ENCODE measurements at places on chromosomes 13 and 19.

DNA sequence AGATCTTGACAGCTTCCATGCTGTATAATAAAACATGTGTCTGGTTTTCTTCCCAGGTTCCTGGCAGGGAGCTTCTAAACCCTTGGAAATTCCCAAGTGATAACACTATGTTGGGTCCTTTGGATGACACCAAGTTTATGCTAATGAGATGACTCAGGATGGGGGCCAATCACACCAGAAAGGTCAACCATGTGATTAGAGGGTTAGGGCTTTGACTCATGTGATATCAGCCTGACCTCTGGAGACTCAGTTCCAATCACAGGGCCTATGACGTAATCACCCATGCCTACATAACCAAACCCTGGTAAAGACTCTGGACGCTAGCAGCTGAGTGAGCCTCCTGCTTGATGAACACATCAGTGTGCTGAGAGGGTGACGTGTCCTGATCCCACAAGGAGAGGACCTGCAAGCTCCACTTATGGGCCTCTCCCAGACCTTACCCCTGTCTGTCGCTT lies 203.6 kb downstream of the DCLK1 start:
- peak; percentile 43 for DNase-seq
- H3K27ac ChIP-seq, result peak overlapping the region; percentile 70
- no peak overlapping the region for H3K4me3 ChIP-seq
- no peaks in the 10 kb centered on the region for H3K4me1 ChIP-seq

- no peaks in the 10 kb centered on the region for H3K27me3 ChIP-seq
- H3K27ac ChIP-seq, result peak overlapping the region; percentile 95
- no peaks in the 10 kb centered on the region for H3K36me3 ChIP-seq
- peak overlapping the region; percentile 87 for H3K4me3 ChIP-seq
Measured at GRCh38 chr19:48635966-48636858, 967 bp downstream of the DBP start.

DNA sequence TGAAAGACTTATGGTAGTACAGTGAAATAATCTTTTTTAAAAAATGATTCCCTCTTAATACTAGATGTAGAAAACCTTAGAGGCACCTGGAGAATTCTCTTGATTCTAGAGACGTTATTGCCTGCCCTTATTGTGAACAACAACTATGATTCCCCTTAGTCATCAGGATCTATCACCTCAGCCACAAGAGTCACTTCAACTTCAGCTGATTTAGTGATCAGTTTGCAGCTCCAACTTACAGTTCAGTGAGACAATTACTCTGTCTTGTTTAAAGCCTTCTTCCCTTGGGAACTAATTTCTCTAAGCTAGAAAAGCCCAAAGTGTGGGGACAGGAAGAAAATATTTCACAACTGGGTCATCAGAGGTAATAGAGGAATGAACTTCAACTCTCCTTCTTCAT lies 254.3 kb upstream of the SLITRK1 start:
- H3K4me1 ChIP-seq, result no peaks in the 10 kb centered on the region
- no peak overlapping the region for H3K27ac ChIP-seq
- H3K4me3 ChIP-seq, result no peak overlapping the region
- DNase-seq, result no peak
- H3K36me3 ChIP-seq, result no peaks in the 10 kb centered on the region
- H3K27me3 ChIP-seq, result no peaks in the 10 kb centered on the region

- H3K4me1 ChIP-seq, result peaks cover 8% of the 10 kb centered on the region
- H3K4me3 ChIP-seq, result no peak overlapping the region
- no peaks in the 10 kb centered on the region for H3K36me3 ChIP-seq
- no peak overlapping the region for H3K27ac ChIP-seq
Measured at GRCh38 chr13:100387416-100387815, 201.2 kb downstream of the GGACT start.

DNA sequence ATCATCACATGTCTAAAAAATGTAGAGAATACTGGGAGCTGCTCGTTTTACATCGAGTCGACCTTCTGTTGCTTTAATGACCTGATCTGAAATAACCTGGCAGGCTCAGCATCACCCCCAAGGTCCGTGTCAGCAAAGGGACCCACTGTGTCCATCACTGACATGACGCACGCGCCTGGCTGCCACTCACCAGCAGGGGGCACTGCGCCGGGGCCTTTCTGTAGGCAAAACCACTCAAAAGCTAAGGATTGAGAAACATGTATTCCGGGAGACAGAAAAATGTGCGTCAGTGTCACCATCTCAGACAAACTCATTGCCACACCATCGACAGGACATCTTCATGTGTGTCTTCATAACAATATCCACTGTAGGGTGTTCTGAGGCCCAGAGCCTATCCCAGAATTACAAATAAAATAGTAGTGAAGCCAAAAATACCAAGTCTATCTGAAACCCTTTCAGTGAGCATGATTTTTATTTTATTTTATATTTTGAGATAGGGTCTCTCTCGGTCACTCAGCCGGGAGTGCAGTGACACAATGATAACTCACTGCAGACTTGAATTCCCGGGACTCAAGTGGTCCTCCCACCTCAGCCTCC lies 130.3 kb upstream of the LSM14A start:
- H3K36me3 ChIP-seq, result no peaks in the 10 kb centered on the region
- no peak overlapping the region for H3K27ac ChIP-seq
- no peak overlapping the region for H3K4me3 ChIP-seq
- peak; percentile 71 for DNase-seq
- H3K4me1 ChIP-seq, result no peaks in the 10 kb centered on the region
